Fibroblast of skin of abdomen (primary cell): ENCODE measurements at places on chromosomes 4 and X.

GRCh38 chrX:103201041-103201440 lies 13.9 kb upstream of the BEX4 start:
- no peak for DNase-seq

DNA sequence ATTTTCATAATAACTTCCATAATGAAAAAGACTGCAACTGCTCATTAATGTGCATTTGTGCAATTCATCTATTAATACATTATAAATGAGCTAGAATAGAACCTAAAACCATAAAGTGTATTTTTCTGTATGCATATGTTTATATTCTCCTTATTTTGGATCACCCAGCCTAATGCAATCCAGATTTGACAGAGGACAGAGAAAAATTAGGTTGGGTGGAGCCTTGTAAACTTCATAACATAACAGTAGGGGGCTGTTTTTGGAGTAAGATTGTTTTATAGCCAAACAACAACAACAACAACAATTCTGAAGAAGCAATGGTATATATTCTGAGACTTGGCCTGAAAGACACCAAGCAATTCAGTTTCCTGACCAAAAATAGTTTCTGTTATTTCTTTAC lies 615.3 kb upstream of the SLIT2 start:
- no peak for DNase-seq

DNA sequence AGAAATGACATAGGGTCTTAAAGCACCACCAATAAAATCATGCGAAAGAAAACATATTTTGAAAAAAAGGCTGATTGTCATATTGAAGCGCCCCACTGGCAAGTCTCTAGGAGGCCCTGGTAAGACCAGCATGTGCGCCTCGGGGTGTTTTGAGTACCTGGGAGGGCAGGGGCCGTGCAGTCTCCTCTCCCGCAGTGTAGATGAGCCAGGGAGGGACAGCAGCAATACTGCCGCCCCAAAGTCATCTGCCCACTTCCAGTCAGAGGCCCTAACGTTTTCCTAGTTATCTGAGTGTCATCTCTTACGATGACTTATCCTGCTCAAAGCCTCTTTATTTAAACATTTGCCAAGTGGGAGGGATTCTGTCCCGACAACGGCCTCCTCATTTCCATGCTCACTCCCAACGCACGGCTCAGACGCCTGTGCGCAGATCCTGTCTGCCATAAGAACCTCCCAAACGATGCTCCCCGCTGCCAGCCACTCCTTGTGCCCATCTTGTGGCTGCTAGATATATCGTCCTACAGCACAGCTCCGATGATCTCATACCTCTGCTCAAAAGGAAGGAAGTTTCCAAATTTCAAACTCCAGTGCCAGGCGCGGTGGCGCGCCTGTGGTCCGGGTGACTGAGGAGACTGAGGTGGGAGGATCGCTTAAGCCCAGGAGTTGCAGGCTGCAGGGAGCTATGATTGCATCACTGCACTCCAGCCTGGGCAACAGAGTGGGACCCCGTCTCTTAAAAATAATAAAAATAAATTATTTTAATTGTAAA lies 17.2 kb upstream of the SCRG1 start:
- DNase-seq: no peak

DNA sequence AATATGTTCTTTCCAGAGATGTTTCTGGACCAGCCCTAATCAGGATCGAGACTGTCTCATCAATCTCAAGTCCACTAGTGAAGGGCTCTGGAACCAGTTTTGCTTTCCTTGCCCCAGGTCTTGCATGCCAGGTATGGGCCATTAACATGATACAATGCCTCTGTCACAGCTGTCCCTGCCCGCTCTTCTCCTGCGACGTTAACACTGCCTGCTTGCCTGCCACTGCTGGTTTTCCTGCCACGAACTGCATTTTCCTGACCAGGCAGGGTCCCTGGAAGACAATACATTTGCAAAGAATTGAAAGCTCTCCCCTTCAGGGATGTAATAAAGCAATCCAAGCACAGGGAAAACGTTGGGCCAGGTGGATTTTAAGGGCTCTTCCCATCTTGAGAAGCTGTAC lies 200.3 kb downstream of the MID1 start:
- no peak for DNase-seq

DNA sequence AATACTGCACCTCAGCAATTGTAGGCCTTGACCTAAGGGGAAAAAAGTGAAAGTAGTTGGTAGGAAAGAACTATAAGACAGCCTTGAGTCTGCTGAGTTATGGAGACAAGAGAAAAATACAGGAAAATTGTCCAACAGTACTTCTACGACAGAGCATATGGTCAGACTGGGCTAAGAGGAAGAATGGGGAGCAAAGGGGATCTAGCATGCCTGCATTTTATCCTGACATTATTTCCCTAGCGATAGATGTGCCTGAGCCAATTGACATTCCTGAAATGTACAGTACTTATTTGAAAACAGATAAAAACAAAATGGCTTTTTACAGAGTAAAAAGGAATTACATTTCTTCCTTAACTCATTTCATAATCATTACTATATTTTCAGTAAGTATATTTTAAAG lies 22.2 kb downstream of the GUCY1A1 start:
- DNase-seq: no peak

DNA sequence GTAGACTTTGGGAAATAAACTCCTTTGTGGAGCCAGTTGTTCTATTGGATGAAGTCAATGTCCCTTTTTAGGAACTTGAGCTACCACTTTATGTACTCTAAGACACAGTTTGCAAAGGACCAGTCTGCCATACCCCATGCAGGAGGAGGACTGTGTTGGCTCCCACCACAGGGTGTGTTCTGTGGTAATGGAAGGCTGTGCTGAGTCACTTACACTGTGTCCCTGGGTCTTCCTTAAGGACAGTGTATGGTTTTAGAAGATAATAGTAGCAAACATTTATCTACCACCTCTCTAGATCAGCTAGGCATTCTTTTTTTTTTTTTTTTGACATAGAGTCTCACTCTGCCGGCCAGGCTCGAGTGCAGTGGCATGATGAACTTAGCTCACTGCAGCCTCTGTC lies 184.0 kb upstream of the PGRMC2 start:
- no peak for DNase-seq

DNA sequence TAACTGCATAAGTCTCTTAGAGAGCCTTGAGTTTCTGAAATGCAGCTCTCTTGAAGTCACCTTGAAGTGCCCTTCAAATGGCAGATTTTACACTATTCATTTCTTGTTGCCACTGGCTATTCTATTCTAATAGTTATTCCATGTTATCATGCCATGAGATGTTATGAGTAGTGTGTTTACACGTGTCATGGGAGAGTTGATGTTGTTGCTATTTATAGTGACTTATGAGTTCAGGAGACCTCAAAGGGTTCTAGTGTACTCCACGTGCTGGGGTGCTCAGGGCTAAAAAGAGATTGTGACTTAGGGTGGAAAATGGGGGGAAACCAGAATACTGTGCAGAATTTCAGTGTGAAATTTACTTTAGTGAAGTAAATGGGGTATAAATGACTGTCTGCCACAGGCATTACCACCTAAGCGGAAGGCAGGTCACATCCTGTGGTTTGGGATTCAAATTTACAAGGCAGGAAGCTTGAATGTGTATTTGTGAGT lies 77.1 kb upstream of the SLC4A4 start:
- no peak for DNase-seq

- no peak for DNase-seq
Observed at GRCh38 chr4:2804973-2805501, 12.2 kb downstream of the SH3BP2 start.
